Pulmonary artery endothelial cell (primary cell): ENCODE measurements at places on chromosomes 16 and 17.

DNA sequence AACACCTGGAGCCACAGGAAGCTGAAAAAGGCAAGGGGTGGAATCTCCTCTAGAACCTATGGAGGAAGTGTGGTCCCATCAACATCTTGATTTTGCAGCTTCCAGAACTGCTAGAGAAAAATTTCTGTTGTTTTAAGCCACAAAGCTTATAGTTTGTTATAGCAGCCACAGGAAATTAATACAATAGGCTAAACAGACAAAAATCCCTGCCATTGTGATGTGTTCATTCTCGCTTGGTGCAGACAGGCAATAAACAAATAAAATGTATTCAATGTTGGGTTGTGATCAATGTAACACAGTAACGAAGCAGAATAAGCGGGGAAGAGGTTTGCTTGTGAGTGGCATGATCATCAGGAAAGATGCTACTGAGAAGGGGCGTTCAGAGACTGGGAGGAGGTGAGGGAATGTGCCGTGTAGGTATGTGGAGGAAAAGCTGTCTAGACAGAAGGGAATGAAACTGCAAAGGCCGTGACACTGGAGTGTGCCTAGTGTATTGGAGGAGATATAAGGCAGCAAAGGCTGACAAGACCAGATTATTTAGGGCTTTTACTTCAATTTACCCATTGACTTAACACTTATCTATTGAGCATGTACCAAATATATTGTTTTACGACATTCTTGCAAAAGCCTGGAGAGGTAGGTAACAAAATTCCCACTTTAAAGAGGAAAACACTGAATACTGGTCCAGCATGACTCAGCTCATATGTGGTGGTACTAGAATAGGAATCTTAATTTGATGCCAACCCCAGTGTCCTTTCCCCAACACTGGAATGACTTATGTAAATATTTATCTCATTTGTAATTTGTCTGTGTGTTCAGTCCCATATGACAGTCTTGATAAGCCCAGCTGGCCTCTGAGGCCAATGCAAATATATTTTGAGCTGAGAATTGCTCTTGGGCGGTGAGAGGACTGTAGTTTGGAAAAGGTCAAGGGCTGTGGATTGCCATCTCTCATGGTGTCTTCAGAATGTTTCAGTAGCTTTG, 375.9 kb downstream of the CDH13 start:
- peak; percentile 66 for DNase-seq

DNA sequence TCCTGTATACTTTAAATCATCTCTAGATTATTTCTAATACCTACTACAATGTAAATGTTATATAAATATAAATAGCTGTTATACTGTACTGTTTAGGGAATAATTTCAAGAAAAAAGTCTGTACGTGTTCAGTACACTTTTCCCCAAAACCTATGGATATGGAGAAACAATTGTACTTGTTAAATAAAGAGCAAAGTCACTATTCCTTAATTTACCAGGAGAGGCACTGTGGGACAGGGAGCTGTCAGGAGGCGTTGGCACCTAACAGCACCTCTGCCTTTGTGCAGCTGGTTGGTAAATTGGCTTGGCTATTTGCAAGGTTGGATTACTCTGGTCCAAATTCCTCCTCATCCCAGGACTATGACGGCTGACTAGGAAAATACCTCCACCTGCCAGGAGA, 28.0 kb downstream of the CRHR1 start:
- no peak for DNase-seq

DNA sequence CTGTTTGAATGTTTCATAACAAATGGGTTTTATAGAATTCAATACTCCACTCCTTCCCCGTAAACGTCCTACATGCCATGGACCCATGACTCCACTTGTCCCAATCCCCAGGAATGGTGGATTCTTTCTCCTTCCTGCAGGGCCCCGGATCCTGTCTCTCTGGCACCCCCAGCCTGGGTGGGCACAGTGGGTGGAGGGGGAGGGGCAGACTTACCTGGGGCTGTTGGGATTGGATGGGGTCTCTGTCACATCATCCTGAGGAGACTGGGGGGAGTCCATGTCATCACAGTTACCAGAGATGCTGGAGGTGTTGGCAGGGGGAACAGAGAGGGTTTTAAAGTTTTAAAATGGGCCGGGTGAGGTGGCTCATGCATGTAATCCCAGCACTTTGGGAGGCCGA, 13.2 kb downstream of the TRPV3 start:
- DNase-seq, result no peak

- DNase-seq, result no peak
These were observed 50.2 kb downstream of the PDPK1 start for GRCh38 chr16:2587891-2588565.

- no peak for DNase-seq
These were observed 1.7 kb downstream of the NLRC3 start for GRCh38 chr16:3575491-3575890.

DNA sequence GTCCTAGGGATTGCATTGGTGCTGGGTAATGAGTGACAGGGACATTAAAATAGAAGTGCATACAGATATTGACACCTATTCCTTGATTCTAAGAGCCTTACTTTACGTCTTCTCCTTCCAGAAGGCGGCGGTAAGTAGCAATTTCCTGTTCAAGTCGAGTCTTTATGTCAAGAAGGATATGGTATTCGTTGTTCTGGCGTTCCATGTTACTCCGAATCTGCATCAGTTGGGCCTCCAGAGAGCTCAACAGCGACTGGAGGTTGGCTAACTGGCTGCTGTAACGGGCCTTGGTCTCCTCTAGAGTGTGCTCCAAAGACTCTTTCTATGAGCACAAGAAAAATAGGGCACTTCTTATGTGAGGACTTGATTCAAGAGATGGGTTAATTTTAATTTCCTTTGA, 7.0 kb downstream of the KRT20 start:
- DNase-seq, result no peak

DNA sequence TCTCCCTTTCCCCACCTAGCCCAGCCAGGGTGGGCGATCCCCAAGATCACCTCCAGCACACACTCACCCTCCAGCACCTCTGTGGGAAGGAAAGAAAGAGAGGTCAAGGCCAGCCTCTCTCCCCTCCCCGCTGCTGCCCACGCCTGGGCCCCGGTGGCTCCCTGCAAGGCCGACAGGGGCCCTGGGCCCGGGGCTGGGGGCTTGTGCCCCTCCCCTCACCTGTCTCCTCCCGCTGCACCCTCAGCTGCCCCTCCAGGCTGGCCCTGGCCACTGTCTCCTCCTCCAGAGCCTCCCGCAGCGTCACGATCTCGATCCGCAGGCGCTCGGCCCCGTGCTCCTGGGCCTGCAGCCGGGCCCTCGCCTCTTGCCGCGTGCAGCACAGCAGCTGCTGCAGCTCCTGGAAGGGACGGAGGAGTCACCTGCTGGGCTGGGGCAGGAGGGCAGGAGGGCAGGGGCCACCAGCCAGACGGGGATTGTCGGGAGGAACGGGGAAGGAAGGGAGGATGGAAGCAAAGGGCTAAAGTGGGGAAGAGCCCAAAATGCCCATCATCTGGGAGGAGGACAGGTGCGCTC, 19.2 kb downstream of the RABEP2 start:
- DNase-seq, result no peak

DNA sequence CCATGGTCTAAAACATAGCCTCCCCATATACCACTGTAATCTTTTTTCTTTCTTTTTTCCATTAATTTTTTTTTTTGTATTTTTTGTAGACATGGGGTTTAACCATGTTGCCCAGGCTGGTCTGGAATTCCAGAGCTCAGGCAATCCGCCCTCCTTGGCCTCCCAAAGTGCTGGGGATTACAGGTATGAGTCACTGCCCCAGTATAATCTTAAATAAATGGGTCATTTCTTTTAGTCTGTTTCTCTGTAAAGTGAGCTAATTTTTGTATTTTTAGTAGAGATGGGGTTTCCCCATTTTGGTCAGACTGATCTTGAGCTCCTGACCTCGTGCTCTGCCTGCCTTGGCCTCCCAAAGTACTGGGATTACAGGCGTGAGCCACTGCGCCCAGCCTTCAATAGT, 5.7 kb upstream of the NME1 start:
- no peak for DNase-seq

DNA sequence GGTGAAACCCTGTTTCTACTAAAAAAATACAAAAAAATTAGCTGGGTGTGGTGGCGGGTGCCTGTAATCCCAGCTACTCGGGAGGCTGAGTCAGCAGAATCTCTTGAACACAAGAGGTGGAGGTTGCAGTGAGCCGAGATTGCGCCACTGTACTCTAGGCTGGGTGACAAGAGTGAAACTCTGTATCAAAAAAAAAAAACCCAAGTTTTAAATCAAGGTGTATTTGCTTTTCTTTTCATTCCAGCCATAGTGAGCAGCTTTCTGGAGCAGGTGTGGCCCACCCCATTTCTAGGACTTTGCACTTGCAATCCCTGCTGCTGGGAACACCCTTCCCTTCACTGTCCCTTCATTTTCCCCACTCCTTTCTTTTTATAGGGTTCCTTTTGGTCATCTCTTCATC, 28.8 kb downstream of the TMEM238L start:
- DNase-seq, result no peak

DNA sequence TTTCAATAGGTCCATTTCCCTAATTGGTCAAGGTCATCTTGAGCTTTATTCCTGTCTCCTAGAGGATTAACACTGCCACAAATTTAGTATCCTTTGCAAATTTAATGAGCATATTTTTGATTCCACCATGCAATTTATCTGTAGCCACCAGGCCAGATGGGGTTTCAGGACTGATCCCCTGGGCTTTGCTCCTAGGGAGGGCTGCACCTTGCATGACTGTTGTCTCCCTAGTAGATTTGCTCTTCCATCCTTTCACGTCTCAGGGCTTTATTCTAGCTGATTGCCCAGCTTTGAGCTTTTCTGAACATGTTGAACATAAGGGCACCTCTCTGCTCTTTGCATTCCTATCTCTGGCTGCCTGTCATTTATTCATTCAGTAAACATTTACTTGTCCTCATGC, 7.7 kb upstream of the KCNH6 start:
- DNase-seq, result no peak

- no peak for DNase-seq
These were observed 1.7 kb upstream of the GPT2 start for GRCh38 chr16:46882304-46882939.
